ENCODE measurements at places on chromosomes 3 and 15. TPM values are rescaled to one million over a fixed set of nuclear protein-coding genes. Genes with fewer than 3 reads are reported as not detected.

GRCh38 chr3:13011573-13012220 is 61.5 kb downstream of the IQSEC1 start:
- peaks cover 13% of the 10 kb centered on the region for H3K4me1 ChIP-seq
- peaks cover 16% of the 10 kb centered on the region for H3K27me3 ChIP-seq
- no peak overlapping the region for H3K27ac ChIP-seq
- no peaks in the 10 kb centered on the region for H3K36me3 ChIP-seq
- no peak for DNase-seq

DNA sequence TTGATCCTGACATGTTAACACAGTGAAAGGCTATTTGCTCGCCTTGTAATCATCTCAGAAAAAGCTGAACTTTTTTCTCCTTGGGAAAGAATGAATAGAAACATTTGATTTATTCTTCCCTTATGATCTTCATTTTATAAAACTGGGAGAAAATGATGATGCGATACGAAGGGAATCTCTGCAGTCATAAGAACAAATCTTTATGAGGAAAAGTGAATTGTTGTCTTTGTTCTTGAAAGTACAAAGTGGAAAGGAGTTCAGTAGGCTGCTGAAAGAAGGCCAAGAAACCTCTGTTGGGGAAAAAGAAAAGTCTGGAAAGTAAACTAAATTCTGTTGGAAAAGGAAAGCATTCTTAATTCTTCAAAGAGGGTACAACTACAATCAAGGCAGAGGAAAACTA is 248.8 kb downstream of the NSUN3 start:
- DNase-seq = no peak
- H3K36me3 ChIP-seq = no peaks in the 10 kb centered on the region
- no peaks in the 10 kb centered on the region for H3K27me3 ChIP-seq
- no peak overlapping the region for H3K4me3 ChIP-seq
- no peak overlapping the region for H3K27ac ChIP-seq

Gene SUSD5
- 1.1 TPM for total RNA-seq

- H3K4me1 ChIP-seq = no peaks in the 10 kb centered on the region
- H3K27me3 ChIP-seq = peaks cover 16% of the 10 kb centered on the region
- H3K27ac ChIP-seq = no peak overlapping the region
- H3K4me3 ChIP-seq = no peak overlapping the region
- no peak for DNase-seq
These were observed 50.3 kb upstream of the SLC6A6 start for GRCh38 chr3:14352002-14352627.

Measured in progenitor cell of endocrine pancreas (in vitro differentiated cells).